Right cardiac atrium (tissue), 5 donors: ENCODE measurements at places on chromosomes 6 and 20.

DNA sequence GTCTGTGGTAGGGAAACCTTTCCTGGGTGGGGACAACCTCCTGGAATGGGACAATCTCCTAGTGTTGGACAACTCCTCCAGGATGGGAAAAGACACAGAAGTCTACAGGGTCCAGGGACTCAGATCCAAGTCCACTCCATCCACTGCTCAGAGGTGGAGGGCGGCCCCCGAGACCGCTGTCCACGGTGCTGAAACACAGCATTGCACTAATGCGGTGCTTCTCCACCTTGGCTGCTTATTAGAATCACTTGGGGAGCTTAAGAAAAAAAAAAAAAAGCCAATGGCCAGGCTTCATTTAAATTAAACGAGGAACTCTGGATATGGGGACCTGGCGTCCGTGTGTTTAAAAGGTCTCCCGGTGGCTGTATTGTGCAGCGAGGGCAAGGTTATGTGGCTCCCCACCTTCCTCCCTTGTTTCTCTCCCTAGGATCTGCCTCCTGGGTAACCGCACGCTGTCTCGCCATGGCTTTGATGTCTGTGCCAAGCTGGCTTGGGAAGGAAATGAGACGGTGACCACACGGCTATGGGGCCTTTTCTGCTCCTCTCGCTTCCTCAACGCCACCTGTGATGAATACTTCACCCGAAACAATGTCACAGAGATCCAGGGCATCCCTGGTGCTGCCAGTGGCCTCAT lies 12.0 kb downstream of the SLC12A5 start:
- peak; percentile 70 for DNase-seq

GRCh38 chr20:59177266-59178250 lies 13.9 kb downstream of the ZNF831 start:
- DNase-seq = no peak

GRCh38 chr6:56841751-56842150 lies 113.2 kb upstream of the BEND6 start:
- DNase-seq = no peak

GRCh38 chr6:43904311-43905123 lies 134.5 kb downstream of the VEGFA start:
- no peak for DNase-seq

DNA sequence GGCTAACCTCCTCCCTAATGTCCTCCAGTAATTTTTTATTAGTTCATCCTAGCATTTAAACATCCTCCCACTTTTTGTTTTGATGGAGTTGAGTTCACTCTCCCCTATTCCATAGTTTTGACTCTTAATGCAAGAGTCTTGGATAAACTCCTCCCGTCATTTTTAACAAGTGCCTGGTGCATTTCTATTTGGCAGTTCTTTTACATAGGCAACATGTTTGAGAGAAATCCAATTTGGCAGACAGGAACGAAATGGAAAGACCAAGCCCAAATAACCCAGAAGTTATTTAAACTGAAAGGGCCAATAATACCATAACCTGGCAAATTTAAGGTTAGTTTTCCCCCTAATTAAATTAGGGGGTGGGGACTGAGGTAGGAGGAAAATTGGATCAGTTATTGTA lies 291.5 kb upstream of the MANEA start:
- no peak for DNase-seq

- DNase-seq = peak; percentile 91
These were observed 402.0 kb downstream of the MAFB start for GRCh38 chr20:40286975-40287531.

- DNase-seq = peak; percentile 0
These were observed 8.3 kb downstream of the SIGLEC1 start for GRCh38 chr20:3704087-3704486.

GRCh38 chr6:96468681-96469224 lies 52.9 kb upstream of the UFL1 start:
- DNase-seq = no peak

- DNase-seq = no peak
These were observed 536.8 kb downstream of the EYS start for GRCh38 chr6:65170273-65170672.

- no peak for DNase-seq
These were observed 5.6 kb upstream of the STX16 start for GRCh38 chr20:58645412-58645968.

GRCh38 chr6:129500958-129501739 lies 208.8 kb downstream of the ARHGAP18 start:
- peak; percentile 17 for DNase-seq
